NCI-H1930 (cell line): ENCODE measurements at places on chromosomes 12 and 14.

DNA sequence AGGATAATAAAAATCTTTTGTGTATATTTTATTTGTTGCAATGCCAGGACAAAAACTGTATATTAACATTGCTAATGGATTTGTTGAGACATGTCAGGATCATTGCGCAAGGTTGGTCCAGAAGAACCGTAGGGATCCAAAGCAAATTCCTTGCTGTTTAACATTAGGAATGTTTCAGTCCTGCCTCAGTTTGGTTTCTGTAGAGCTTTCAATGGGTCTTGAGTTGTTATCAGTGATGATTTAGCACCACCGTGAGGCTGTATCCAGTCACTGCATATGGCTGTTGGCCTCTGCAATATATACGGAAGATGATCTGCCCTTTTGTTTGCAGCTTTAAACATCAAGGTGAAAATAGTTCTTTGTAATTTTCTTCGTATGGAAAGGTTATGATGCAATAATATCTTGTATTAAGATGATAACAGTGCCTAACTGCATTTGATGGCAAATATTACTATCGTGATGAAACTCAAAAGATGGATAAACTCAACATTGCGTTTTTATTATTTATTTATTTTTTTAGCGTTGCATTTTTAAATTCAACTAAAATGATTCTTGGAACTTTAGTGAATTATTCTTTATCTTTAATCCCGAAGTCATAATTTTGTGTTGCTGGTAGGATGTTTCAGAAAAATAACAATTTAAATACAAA is 231.2 kb downstream of the AKAP6 start:
- DNase-seq: peak; percentile 42

DNA sequence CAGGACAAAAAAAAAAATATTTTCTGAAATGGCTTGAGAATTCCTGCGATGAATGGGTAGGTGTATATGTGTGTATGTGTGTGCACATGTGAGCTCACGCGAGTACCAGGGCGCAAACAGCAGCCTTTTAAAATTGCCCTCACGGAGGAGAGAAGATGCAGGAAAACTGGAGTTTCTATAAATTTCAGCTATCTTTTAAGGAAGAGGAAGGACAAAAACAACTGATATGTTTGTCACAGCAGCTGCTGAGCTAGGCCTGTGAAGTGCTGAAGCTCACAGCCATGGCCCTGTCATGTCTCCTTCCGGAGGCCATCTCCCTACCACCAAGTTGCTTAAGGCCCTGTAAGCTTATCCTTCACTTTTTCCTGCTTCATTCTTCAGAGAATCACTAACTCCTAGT is 40.8 kb downstream of the DUSP16 start:
- no peak for DNase-seq

DNA sequence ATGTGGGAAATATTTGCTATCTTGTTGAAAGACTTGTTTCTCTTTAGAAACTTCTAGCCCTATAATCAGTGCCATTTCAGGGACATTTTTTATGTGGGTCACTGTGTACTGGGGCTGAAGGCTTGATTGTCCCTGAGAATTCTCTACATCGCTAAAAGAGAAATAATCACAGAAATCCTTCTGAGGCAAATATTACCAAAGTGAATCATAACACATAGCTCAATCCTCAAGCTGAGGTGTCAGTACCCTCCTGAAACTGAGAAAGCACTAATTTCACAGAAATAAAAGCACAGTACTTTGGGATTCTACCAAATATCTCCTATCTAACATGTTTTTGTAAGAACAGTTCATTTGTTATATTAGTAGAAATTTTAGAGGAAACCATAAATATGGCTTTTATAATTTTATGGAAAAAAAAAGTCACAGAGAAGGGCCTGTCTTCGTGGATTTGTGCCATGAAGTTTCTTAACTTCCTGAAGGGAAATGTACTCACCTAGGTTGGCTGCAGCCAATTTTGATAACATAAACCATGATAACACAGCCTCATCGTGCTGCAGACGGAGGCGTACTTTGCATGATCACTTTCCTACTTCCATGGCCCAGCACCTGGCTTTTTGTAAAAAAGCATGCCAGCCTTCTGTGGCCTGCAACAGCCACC is 163.7 kb upstream of the HIF1A start:
- DNase-seq: no peak

GRCh38 chr12:116186482-116187150 is 90.9 kb downstream of the MED13L start:
- DNase-seq: no peak

GRCh38 chr14:82546401-82546800 is 1012.7 kb upstream of the SEL1L start:
- DNase-seq: no peak

- DNase-seq: no peak
Measured at GRCh38 chr14:104977008-104977680, 1.0 kb downstream of the AHNAK2 start.

DNA sequence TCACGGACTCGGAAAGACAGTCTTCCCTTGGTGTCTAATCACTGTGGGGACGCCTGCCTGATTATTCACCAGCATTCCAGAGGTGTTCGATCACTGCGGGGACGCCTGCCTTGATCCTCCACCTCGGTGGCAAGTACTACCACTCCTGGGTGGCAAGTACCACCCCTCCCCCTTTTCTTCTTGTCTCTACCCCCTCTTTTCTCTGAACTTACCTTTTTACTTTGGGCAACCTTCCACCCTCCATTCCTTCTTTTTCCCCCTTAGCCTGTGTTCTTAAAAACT is 12.0 kb upstream of the LGMN start:
- DNase-seq: no peak

DNA sequence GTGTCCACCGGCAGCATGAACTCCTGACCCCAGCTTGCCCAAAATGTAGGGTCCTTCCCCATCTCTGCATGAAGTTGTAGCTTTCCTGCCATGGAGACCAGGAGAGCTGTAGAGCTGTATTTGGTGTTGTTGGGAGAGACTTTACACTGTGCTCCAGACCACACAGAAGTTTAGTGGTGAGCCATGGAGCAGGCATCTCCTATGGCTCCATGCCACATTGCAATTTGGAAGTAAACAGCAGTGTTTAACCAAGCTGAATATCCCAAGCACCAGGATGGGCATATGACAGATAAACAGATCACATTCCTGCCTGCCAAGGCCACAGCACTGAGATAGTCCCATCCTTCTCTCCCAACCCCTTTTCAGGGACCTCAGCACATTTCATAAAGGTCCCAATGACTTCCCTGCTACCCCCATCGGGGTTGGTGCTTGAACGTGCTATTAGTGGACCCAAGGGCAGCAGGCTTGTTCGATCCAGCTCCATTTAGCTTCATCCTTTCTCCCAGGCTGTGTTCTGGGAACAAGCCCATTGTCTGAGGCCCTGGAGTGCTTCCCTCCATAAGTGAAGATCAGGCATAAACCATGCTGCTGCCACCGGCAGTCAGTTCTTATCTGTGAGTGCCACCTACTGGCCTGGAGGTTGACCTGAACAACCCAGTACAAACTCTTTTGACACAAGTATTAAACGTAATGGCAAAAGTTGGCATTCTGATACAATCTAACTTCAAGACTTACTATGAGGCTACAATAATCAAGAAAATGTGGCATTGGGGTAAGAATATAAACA is 172.3 kb upstream of the ATXN7L3B start:
- DNase-seq: no peak

DNA sequence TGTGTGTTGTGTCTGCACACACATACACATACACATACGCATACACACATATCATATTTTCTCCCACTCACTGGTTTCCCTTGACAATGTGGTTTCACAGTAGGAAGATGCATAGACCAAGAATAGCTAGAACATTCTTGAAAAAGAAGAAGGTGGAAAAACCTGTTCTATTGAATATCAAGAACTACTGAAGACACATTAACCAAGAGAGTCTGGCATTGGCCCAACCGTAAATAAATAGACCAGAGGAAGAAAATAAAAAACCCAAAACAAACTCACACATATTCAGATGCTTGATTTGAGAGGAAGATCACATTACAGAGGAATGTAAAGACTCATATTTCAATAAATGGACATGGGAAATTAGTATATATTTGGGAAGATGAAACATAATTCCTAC is 311.3 kb downstream of the FOXG1 start:
- no peak for DNase-seq

GRCh38 chr12:121603581-121603980 is 22.7 kb upstream of the ORAI1 start:
- no peak for DNase-seq

GRCh38 chr12:125683748-125684381 is 618.6 kb downstream of the AACS start:
- DNase-seq: peak; percentile 61

- no peak for DNase-seq
Measured at GRCh38 chr14:49193332-49194065, 392.7 kb downstream of the RPS29 start.

- DNase-seq: no peak
Measured at GRCh38 chr12:113359939-113360748, 1.8 kb downstream of the PLBD2 start.

DNA sequence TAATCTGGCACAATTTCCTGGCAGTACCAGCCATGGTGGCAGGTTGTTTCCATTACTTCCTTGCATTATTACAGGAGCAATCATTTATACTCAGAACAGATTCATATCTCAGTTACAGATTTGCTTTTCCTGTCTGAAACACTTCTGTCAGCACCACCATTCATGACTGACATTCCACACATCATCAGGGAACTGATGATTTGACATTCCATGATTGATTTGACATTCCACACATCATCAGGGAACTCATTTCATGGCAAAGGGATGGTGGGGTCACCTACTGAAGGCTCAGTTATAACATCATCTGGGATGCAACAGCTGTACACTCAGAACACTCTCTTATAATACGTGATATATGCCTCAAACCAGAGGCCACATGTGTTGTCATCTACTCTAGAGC is 30.9 kb upstream of the RERGL start:
- DNase-seq: no peak

DNA sequence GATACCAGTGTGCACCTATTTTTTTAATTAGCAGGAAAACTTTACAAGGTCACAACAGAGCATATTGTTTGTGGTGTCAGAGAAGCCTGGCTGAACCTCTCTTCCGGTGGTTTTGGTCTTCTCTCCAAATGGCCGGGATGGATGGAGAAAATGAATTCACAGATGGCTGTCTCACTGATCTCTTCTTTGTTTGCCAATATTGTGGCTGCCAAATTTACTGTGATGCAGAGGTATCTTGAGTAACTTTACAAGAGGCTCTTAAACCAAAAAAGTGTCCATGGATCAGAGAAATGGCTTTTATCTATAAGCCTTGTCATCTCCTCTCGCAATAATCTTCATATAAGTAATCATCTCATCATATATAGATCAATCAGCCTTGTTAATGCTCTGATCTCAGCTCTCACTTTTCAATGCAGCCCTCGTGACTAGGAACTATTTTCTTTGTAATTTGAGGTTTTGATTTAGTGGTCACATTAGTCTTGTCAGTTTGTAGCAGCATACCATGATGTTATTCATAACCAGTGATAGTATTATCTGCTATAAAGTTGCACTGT is 308.1 kb downstream of the EGLN3 start:
- no peak for DNase-seq

DNA sequence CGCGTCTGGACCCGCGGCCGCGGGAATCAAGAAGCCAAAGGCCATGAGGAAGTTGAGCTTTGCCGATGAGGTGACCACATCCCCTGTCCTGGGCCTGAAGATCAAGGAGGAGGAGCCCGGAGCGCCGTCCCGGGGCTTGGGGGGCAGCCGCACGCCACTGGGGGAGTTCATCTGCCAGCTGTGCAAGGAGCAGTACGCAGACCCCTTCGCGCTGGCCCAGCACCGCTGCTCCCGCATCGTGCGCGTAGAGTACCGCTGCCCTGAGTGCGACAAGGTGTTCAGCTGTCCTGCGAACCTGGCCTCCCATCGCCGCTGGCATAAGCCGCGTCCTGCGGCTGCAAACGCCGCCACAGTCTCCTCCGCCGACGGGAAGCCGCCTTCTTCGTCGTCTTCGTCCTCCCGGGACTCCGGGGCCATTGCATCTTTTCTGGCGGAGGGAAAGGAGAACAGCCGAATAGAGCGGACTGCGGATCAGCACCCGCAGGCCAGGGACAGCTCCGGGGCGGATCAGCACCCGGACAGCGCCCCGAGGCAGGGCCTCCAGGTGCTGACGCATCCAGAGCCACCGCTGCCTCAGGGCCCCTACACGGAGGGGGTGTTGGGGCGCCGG is 1.0 kb downstream of the INSM2 start:
- no peak for DNase-seq

GRCh38 chr12:7129287-7129871 is 690 bp upstream of the RBP5 start:
- no peak for DNase-seq

DNA sequence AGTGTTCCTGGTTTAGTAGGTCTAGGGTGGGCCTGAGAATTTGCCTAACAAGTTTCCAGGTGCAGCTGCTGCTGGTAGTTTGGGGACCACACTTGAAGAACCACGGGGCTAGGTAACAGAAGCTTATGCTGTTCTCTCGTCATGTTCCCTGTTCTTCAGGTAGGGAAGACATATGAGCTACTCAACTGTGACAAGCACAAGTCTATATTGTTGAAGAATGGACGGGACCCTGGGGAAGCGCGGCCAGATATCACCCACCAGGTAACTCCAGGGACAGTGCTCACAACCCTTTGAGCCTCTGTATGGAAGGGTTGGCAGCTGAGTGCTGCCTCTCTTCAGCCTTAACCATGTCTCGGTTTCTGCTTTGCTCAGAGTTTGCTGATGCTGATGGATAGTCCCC is 3.5 kb downstream of the EMG1 start:
- DNase-seq: no peak

GRCh38 chr12:116661341-116661740 is 76.5 kb downstream of the SPRING1 start:
- DNase-seq: no peak

GRCh38 chr12:122366685-122367475 is 55.6 kb downstream of the CLIP1 start:
- no peak for DNase-seq

DNA sequence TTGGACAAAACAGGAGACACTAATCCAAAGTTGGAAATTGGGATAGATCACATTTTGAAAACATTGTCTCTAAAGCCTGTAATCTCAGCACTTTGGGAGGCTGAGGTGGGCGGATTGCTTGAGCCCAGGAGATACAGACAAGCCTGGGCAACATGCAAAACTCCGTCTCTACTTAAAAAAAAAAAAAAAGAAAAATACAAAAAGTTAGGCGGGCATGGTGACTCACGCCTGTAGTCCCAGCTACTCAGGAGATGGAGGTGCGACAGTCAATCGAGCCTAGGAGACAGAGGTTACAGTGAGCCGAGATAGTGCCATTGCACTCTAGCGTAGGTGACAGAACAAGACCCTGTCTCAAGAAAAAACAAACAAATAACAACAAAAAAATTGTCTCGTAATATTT is 152.1 kb downstream of the MGAT4C start:
- DNase-seq: no peak

GRCh38 chr12:38149395-38150073 is 167.0 kb upstream of the ALG10B start:
- DNase-seq: no peak

DNA sequence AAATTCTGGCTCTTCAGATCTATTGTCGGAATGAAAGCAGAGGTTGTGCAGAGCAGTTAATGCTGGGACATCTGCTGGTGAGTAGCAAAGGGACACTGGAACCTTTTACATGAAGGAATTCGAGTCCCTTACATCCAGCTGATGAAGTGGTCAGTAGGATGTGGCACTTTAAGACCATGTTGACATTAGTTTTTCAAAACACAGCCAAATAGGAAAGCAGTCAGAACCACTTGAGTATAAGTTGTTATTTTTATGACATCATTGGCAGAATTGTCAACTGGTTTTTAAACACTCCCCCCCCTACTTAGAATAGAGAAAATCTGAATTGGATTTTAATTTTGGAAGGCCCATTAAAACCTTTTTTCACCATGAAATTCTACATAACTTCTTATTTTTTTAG is 46.8 kb upstream of the AMN start:
- no peak for DNase-seq

- DNase-seq: no peak
Measured at GRCh38 chr12:42584651-42585111, 4.9 kb downstream of the PRICKLE1 start.

GRCh38 chr14:24508155-24508840 is at the start of gene CMA1:
CMA1 (minus strand) TSS chr14:24508265; CDS start chr14:24508235, 30 bp downstream.
- DNase-seq: no peak
